ENCODE measurements at places on chromosomes 12 and 14. TPM values are rescaled to one million over a fixed set of nuclear protein-coding genes. Genes with fewer than 3 reads are reported as not detected.

- no peak for DNase-seq
Measured at GRCh38 chr12:22105542-22105941, 59.5 kb downstream of the CMAS start.

DNA sequence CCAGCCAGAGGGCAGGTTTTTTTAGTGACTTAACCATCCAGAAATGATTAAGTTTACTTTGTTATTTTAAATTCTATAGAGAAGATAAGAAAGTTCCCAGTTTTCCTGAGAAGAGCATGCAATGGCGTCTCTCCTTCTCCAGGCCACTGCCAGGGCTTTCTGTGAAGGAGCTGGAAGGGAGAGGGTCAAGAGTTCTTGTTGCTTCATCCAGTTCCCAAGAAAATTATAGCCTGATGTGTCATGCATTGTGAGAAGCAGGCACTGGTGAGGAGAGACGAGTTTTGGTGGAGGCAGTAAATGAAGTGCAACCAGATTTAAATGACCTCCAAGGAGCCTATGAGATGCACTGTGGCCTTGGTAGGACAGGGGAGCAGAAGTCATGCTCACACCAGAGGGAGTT, 14.2 kb downstream of the ELK3 start:
- no peak for DNase-seq

IFNG-AS1 gene
- total RNA-seq = not detected

DNA sequence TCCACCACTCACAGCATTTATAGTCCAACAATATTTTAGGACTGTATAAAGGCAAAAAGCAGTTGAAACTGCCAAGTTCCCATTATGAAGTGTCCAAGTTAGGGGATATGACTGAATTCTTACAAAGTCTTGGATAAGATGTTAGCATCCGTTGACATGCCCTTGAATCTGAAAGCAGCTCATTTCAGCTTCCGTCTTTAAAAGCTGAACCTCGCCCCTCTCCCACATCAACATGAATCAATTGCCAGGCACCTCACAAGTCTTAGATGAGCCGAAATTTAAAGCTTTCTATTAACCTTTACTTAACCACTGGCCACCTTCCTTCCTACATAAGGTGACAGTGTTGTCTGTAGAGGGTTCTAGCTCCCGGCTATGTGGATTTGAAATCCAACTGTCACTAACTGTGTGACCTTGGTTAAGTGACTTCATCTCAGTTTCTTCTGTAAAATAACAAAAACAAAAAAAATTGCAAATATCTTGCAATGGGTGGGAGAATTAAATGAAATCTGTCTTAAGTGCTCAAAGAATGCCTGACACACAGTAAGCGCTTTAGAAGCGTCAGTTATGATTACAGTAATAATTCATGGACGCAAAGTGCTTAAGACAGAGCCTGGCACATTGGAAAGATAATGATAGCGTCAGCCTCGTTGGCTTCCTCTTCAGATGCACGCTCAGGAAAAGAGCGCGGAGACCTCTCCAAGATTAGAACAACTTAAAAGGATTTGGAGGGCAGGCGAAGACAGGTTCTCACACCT, 1.2 kb downstream of the PPP1CC start:
- no peak for DNase-seq

DNA sequence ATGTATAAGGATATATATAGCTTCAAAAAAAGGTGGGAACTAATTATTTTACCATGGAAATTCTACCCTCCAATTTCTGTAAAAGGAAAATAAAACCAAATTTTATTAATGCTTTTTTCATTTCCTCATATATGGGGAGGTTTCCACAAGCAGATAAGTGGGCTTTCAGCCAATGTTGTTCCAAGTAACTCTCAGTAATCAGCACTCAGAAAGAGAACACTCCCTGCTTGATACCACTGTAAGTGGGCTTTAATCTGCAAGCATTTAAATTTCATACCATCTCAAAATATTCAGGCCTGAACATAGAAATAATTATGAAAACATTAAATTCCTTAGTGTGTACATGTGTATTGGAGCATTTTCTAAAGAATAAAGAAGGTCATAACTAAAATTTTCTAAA, 827.6 kb downstream of the C12orf50 start:
- DNase-seq = no peak

DNA sequence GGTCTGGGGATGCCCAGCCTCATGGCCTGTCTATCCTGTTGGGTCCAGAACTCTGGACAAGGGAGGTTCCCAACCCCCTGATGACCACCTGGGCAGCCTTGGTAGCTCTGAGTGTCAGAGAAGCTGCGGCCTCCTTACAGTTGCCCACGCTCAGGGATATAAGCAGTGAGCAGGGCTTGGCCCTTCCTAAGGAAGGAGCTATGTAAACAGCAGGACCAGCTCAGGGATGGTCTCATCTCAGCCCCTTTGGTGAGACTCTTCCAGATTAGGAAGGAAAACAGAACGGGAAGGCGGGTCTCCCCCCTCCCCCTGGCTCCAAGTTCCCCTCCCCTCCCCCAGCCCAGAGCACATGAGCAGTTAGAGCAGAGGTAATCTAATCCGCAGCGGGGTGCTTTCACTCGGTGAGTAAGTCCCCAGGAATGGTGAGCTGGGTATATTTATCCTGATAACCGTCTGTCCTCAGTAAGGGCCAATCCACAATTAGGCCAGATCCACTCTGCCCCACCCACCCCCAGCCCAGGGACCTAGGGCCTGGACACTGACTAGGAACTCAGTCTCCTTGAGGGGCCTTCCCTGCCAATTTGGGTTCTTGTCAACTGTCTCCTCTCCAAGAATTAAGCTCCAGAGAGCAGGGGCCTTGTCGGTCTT, 29.5 kb upstream of the RPLP0 start:
- DNase-seq = peak; percentile 94

KDM5A gene
- total RNA-seq = 89.6 TPM

GRCh38 chr14:99609245-99610170, 5.5 kb upstream of the CCDC85C start:
- DNase-seq = no peak

DNA sequence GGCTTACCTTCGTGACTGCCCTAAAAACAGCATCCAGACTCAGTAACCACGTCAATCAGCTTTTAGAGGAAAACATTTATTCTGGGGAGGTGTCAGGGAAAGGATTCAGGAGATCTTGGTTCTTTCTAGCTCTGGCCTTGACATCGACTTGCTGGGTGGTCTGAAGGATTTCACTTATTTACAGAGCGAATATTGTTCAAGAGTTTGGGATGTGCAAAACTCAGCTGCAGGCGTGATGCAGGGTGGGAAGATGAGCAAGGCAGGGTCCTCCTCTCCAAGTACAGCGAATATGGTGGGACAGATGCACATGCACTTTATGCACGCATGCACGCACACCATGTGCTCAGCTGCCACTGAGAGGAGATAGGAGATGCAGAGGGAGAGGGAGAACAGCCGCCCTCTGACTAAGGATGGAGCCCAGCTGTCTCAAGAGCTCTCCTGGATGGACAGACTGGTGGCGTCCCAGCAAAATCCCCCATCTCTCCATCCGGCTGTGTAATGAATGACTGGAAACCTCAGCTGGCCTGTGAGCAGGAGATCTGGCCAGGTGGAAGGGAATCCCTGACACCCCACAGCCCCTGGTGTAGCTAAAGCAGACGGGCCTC, 24.4 kb upstream of the BDKRB1 start:
- no peak for DNase-seq

DNA sequence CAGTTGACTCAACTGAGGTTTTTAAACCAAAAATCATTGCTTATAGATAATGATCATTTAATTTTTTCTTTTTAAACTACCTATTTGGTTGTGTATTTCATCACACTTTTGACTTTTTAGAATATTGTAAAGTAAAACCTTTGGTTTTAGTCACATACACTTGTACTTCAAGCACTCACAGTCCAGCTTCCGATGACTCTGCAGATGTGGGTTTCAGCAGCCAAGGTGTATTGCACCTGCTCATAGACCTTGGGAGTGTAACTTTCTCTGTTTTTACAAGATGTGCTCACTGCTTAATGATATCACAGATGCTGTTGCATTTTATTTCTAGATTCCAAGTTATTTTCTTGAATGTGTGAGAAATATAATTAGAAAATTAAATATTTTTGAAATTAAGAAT, 188.3 kb upstream of the SLC38A2 start:
- no peak for DNase-seq

GRCh38 chr14:81784084-81784483, 250.4 kb upstream of the SEL1L start:
- no peak for DNase-seq

RNASE7 gene
- not detected for total RNA-seq

DNA sequence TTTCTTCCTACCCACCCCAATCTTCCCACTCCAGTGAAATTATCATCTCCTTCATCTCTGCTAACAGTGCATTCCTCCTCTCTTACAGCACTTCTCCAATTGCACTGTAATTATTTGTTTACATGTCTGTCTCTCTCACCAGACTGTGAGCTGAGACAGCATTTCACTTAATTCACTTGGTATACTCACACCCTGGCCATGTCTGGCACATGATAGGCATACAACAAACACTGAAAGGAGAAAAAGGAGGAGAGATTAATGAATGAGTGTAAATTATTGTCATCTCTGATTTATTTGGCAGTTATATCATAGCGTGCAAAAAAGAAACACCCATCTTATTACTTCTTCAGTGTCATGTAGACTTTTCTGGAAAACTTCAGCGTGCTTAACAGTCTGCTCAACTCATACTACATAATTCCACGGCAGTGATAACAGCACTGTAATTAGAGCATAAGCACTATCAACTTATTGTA, 452.3 kb downstream of the ADAMTS20 start:
- no peak for DNase-seq

DNA sequence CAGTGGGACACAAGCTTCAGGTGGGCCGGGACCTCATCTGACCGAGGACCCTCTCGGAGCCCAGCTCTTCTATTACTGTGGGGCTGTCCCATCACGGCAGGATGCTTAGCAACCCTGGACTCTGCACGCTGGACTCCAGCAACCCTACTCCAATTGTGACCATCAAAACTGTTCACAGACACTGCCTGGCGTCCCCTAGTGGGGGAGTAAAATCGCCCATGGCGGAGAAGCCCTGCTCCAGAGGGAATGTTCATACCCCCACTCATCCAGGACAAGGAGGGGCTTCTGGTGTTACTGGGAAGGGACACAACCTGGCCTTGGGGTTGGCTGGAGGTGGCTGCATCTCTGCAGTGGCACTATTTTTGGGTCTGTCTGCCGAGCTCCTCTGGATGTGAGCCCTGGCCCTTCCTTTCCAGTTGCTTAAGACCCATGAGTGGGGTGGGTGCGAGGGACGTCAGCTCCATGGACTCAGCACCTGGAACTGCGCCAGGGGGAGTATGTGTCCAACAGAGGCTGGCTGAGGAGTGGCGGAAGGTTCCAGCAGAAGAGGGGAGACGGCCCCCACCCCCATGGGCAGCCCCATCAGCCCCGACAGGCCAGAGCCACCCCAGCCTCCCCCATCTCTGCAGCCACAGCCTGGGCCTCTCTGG, 103.8 kb downstream of the RFLNA start:
- DNase-seq = no peak

DNA sequence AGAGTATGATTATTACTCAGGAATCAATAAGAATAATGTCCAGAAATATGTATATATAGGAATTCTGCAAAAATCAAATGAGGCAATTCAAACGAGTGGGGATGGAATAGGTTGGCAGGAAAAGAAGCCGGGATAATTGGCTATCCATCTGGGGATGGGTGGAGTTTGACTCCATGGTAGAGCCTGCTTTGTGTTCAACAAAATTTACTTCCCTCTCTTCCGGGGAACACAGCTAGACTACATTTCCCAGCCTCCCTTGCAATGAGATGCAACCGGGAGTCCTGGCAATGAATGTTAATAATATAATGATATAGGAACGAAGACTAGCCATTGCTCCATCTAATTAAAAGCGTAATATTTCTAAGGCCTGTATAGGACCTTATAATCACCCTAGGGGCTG, 146.6 kb downstream of the EFCAB11 start:
- DNase-seq = no peak

DNA sequence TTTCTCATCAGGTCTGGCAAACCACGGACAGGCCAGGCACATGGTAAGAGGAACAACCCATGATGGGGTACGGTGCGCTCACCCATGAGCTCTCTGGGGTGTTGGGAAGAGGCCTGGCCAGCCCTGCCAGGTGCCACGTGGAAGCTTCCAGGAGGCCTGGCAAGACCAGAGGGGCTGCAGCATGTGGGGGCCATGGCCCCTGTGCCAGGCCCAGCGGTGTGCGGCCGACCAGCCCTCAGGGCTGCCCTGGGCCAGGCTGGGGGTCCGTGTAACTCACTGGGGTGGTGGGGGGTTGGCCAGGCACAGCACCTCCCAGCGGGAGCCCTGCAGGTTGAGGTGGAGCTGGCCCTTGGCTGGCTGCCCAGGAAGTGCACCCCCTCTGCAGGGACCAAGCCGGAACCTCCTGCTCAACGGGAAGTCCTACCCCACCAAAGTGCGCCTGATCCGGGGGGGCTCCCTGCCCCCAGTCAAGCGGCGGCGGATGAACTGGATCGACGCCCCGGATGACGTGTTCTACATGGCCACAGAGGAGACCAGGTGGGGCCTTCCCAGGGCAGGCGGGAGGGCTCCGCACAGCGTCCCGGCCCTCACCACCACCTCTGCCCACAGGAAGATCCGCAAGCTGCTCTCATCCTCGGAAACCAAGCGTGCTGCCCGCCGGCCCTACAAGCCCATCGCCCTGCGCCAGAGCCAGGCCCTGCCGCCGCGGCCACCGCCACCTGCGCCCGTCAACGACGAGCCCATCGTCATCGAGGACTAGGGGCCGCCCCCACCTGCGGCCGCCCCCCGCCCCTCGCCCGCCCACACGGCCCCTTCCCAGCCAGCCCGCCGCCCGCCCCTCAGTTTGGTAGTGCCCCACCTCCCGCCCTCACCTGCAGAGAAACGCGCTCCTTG, 4.9 kb upstream of the CRIP2 start:
- DNase-seq = no peak

- DNase-seq = no peak
Measured at GRCh38 chr12:66644151-66644550, 34.7 kb downstream of the GRIP1 start.

GRCh38 chr14:48747561-48748089, 838.6 kb downstream of the RPS29 start:
- DNase-seq = no peak

GRCh38 chr14:105093038-105093430, 27.8 kb upstream of the GPR132 start:
- DNase-seq = peak; percentile 68

TOX4 gene
- total RNA-seq = 76.6 TPM

- no peak for DNase-seq
Measured at GRCh38 chr12:2552000-2552756, 242.6 kb upstream of the FKBP4 start.

RITA1 gene
- 33.6 TPM for total RNA-seq

DNA sequence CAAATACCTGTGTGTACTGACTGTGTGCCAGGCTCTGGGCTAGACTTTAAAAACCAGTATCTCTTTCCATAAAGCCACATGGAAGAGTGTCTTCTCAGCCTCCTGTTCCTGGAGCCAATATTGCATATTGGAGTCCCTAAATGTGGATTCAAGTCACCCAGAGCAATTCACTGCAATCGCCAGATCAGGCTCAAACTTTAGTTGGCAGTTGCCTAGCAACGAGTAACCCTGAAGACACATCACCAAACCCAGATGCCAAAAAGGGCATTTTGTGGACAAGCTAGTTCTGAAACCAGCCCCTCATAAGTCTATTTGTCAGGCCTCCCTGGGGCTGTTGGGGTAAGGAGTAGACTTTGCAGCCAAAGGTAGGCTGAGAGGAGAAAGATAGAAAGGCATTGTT, 13.7 kb downstream of the DPF3 start:
- no peak for DNase-seq
